ENCODE measurements at places on chromosomes 7 and 10.

GRCh38 chr7:130037703-130038102 lies 13.5 kb downstream of the ZC3HC1 start:
- DNase-seq = no peak

DNA sequence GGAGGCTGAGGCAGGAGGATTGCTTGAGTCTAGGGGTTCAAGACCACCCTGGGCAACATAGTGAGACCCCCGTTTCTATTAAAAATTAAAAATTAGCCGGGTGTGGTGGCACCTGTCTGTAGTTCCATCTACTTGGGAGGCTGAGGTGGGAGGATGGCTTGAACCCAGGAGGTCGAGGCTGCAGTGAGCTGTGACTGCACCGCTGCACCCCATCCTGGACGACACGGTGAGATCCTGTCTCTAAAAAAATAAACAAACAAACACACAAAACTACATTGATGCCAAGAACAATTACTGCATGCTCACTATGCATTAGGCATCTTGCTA lies 761 bp upstream of the CHST12 start:
- no peak for DNase-seq

DNA sequence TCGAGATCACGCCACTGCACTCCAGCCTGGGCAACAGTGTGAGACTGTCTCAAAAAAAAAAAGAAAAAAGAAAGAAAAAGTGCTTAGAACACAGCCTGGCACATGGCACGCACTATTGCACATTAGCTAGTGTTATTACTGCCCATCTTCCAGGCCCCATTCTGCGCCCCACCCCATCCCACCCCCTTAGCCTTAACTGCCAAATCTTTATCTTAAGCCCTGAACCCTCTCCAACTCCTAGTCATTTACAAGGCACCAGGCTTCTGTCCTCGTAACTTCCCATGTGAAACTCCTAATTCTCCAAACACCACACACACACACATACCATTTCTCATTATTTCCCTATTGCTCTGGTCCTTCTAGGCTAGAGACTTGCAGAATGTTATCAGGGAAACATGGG lies 4.8 kb downstream of the FRAT2 start:
- no peak for DNase-seq

DNA sequence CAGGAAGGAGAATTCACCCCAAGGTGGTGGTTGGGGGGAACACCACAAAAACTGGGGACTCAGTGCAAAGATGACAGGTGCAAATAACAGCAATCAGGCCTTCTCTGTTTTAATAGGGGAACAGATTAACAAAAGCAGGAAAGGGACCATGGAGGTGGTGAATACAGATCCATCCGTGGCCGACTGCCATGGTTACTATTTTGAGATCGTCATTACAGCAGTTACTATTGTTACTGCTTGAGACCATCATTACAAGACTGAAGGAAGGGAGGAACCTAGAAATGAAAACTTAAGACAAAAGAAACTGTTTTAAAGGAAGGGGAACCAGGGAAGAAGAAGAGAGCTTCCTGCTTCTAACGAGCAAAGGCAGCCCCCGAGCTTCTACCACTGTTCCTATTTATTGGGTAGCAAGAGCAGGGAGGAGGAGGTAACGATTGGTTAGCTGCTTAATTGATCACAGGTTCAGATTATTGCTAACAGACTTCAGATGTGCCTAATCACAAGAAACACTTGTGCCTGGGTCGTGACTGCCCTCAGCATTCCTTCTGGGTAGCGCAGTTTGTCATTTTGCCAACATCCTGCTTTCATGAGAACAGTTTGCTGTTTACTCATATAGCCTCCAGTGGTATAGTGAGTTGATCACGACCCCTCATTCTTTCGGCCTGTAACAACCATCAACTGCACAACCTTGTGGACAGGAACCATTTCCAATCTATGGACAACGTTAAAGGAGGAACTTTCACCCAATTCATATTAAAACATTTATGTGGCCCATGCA lies 216.3 kb downstream of the CHCHD3 start:
- no peak for DNase-seq

GRCh38 chr7:158805937-158806336 lies 23.4 kb downstream of the ESYT2 start:
- no peak for DNase-seq

GRCh38 chr7:7228967-7229366 lies 46.6 kb downstream of the C1GALT1 start:
- DNase-seq = no peak

DNA sequence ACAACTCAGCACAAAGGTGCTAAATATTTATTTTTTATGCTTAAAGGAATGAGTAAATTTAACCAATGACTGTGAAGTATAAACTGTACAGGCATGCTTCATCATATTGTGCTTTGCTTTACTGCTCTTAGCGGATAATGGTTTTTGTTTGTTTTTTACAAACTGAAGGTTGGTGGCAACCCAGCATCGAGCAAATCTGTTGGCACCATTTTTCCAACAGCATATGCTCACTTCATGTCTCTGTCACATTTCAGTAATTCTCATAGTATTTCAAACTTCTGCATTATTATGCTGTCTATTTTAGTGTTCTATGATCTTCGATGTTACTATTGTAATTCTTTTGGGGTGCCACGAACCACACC lies 22.8 kb downstream of the BRAF start:
- DNase-seq = no peak

GRCh38 chr7:29765490-29765889 lies 40.8 kb upstream of the WIPF3 start:
- DNase-seq = no peak

DNA sequence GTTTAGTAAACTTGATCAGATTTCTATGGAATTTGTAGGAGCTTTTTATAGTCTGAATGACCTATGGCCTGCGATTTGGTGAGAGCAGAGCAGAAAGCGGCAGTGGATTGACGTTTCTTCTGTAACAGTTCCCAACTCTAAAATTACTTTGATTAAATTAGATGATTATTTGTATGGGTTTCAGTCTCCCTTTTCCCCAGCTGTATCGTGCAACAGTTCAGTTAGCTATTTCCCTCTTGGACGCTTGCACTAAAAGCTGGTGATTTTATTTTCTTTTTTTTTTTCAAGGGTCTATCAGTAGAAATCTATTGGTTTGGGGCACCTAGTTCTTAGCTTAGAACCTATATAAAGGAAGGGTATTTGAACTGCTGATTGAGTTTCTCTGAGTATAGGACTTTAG lies 6.8 kb downstream of the AHCYL2 start:
- no peak for DNase-seq

DNA sequence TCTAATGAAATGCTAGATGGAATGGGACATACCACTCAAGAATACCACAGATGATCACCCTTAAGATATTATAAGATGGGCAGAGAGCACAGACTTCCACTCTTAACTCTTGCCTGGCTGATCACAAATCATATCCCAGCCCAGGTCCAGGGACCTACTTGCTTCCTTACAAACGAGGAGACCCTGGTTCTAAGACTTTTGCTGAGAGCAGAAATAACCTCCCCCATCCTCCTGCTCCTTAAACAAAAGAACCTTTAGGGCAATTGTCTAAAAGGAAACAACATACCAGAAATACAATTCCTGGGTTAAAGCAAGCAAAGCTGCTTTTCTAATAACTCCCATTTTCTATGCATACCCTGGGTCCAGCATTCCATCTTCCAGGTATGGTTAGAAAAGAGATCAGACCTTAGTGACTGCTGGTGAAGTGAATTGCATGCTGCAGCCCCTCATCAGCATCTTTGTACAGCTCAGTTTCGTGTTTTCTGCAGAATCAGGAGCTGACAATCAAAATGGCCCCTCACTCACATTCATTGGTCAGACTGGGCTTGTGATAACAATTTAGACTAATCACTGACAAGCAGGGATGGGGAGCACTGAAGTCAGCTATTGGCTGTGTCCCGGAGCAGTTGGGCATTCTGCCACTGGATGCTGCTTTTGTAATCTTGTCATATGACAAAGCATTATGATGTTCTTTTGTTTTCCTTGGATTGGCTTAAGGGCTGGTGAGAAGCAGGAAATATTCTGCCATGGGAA lies 14.6 kb downstream of the IFIT3 start:
- DNase-seq = no peak

GRCh38 chr10:61335359-61335758 lies 117.8 kb downstream of the TMEM26 start:
- no peak for DNase-seq

GRCh38 chr7:46972205-46972604 lies 609.7 kb downstream of the TNS3 start:
- DNase-seq = no peak

DNA sequence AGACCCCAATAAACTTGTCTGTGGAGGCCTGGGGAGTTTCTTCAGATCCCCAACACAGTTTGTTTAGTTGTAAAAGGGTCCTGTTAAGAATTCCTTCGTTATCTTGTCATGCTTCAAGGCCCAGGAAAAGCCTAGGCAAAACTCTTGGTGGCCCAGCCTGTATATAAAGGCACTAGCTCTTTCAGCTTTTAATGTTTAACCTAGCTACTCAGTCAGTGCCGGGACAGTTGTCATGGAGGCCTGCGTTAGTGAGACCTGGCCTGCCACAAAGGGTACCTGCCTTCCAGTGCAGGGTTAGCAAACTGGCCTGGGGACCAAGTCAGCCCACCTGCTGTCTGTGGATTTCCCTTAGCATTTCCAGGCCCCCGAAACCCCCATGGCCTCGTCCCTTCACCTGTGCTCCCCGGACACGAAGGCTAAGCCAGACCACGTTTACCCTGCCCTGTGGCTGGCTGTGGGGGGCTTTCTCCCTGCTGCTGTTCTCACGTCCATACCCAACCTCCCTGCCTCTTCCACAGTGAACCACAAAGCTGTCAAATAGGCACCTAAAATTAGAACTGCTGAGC lies 96.9 kb upstream of the PPP2R2D start:
- DNase-seq = no peak

GRCh38 chr10:81177651-81178244 lies 640.0 kb downstream of the SH2D4B start:
- no peak for DNase-seq

DNA sequence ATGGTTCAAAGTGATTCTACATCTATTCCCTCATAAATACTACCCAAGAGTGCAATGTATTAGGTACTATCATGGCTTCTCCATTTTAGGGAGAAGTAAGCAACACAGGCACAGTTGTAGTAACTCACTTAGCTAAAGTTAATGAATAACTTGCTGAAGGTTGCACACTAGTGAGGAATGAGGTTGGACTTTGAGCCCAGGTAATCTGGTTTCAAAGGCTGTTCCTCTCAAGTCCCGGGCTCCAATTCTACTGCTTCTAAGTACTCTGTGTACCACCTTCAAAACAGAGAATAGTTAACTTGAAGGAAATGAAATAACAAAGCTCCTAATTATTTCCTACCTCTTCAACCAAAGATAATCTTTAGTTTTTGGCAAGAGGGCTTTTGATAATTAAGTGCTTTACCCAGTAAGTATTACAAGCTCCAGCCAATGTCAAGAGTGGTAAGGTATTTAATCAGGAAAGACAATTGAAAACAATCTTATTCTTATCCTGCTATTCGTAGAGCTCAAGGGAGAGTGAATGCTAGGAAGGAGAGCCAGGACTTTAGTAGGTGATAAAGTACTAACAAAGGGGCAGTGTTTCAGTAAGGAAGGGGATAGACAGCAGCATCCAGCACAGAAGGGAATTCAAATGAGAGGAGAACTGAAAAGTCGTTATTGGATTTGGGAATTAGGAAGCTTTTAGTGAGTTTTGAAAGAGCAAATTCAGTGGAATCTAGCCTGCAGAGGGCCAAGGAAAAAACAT lies 158.2 kb upstream of the PTPRZ1 start:
- DNase-seq = no peak

DNA sequence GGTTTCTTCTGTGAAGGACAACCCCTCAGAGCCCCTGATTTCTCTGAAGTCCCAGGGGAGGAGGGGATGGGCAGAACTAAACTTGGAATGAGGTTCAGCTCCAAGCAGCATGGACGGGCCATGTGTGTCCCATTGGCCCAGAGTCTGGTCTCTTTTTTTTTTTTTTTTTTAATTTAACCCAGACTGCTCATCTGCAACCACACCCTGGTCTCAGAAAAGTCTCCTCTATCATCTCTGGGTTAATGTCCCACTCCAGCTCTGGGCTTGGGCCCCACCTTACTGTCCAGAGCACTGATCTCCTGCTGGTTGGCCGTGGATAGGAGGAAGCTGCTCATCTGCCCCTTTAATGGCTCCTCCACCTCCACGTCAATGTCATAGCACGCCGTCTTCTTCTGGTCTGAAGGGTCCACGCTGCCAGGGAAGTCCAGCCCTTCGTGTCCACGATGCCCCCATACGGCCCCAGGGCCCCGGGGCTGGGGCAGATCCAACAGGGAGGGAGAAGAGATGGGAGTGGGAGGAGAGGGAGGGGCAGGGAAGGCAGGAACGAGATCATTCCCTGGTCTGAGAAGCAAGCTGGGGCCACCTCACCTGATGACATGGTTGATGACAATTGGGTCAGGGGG lies 7.7 kb downstream of the CHPF2 start:
- DNase-seq = no peak
